ENCODE measurements at places on chromosomes 7 and 10. TPM values are rescaled to one million over a fixed set of nuclear protein-coding genes. Genes with fewer than 3 reads are reported as not detected.

Gene CDHR1
- total RNA-seq: 4.7 TPM

GRCh38 chr7:573269-573932 is 53.8 kb upstream of the PDGFA start:
- DNase-seq: no peak

Gene NUTM2A
- 1.2 TPM for total RNA-seq

- DNase-seq: no peak
Observed at GRCh38 chr7:143002106-143002505, 24.8 kb downstream of the OR9A2 start.

DNA sequence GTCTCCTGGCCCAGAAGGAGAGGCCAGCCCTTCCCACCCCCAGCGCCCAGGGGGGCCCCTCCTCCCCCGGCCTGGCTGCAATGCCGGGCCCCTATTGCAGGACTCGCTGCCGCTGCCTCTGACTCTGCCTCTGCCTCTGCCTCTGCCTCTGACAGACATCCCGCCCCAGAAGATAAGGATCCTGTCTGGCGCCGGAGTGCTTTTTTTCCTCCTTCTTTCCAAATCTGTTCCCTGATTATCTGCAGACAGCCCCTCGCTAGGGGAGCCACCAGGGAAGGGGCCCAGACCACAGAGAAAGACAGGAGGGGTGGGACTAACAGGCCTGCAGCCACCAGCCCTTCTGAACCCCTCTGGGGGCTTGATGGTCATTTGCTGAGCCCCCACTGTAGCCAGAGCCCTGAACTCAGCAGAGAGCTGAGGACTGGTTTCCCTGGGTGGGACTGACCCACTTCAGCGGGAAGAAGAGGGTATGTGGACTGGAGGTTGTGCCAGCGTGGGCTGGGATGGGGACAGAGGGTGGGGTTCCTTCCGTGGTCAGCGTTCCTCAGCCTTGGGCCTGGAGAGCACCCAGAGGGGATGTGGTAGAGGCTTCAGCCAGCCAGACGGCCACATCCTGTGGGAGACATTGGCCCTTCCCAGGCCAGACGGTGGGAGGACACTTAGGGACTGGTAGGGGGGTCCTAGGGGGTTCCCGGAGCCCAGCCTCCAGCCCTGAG is 22.8 kb downstream of the UNC5B start:
- no peak for DNase-seq

Gene NKX2-3
- not detected for total RNA-seq

- no peak for DNase-seq
Observed at GRCh38 chr7:157930441-157930840, 593.6 kb downstream of the DNAJB6 start.

DNA sequence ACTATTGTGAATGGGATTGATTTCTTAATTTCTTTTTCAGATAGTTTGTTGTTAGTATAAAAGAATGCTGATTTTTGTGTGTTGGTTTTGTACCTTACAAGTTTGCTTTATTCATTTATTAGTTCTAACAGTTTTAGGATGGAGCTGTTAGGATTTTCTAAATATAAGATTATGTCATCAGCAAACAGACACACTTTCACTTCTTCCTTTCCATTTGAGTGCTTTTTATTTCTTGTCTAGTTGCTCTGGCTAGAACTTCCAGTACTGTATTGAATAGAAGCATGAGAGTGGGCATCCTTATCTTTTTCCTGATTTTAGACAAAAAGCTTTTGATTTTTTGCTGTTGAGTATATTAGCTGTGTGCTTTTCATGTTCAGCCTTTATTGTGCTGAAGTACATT is 81.5 kb downstream of the DNAH11 start:
- no peak for DNase-seq

- DNase-seq: no peak
Observed at GRCh38 chr7:33418251-33418701, 288.9 kb downstream of the BBS9 start.

GRCh38 chr7:27198138-27198841 is 1.6 kb downstream of the HOXA13 start:
- no peak for DNase-seq

GRCh38 chr10:47241256-47241655 is 58.7 kb upstream of the GDF10 start:
- no peak for DNase-seq

- DNase-seq: no peak
Observed at GRCh38 chr10:13632884-13633440, 46.2 kb downstream of the PRPF18 start.

DNA sequence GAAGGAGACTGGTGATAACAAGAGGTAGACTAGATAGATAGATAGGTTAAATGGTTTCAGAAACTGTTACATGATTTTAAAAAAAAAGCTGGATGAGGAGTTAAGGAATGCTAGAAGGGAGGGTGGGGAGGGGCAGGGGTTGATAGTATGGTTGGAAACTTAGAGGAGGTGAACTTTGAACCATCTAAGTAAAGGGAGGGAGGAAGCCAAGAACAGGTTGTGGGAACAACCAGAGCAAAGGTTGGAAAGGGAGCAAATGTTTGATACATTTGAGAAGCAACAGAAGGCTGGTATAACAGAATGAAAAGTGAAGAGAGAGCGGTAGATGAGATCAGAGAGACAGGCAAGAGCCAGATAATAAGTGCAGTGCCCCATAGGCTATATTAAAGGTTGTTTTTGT is 224.8 kb downstream of the FOXP2 start:
- DNase-seq: no peak

- DNase-seq: no peak
Observed at GRCh38 chr7:67912437-67912836, 915.8 kb downstream of the TYW1 start.

- DNase-seq: no peak
Observed at GRCh38 chr10:132418527-132419416, 21.8 kb downstream of the PWWP2B start.
